ENCODE measurements at places on chromosomes 1 and 21. TPM values are rescaled to one million over a fixed set of nuclear protein-coding genes. Genes with fewer than 3 reads are reported as not detected.

- no peak overlapping the region for H3K27ac ChIP-seq
- H3K27me3 ChIP-seq, result no peaks in the 10 kb centered on the region
- no peaks in the 10 kb centered on the region for H3K4me1 ChIP-seq
- no peaks in the 10 kb centered on the region for H3K36me3 ChIP-seq
Observed at GRCh38 chr21:40985370-40985769, 138.4 kb upstream of the DSCAM start.

Gene LCE3E
- total RNA-seq, result not detected

GRCh38 chr1:210250665-210250997, 18.0 kb downstream of the SERTAD4 start:
- no peak overlapping the region for H3K4me3 ChIP-seq
- no peak for DNase-seq
- H3K27ac ChIP-seq, result no peak overlapping the region
- H3K36me3 ChIP-seq, result no peaks in the 10 kb centered on the region
- peaks cover 24% of the 10 kb centered on the region for H3K27me3 ChIP-seq

- no peaks in the 10 kb centered on the region for H3K27me3 ChIP-seq
- H3K4me1 ChIP-seq, result peaks cover 34% of the 10 kb centered on the region
- no peak for DNase-seq
Observed at GRCh38 chr1:121586369-121587229, 401.8 kb downstream of the SRGAP2C start.

DNA sequence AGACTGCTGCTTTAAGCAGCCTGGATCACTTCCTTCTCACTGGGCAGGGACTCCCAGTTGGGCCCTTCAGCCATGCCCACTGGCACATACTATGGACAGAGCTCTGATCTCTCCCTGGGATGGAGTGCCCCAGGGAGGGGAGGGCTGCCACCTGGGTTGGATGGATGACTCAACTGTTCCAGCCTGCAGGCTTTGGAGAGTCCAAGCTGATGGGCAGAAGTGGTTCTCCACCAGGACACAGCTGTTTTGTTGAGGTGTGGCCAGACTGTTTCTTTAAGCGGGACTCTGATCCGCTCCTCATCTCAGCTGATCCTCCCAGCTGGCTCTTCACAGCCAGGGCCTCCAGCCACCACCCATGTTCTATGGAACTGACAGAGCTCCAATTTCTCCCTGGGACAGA, 166.9 kb downstream of the MAGI3 start:
- no peak overlapping the region for H3K4me3 ChIP-seq
- H3K4me1 ChIP-seq, result no peaks in the 10 kb centered on the region
- no peak overlapping the region for H3K27ac ChIP-seq
- no peaks in the 10 kb centered on the region for H3K27me3 ChIP-seq
- no peak for DNase-seq

DNA sequence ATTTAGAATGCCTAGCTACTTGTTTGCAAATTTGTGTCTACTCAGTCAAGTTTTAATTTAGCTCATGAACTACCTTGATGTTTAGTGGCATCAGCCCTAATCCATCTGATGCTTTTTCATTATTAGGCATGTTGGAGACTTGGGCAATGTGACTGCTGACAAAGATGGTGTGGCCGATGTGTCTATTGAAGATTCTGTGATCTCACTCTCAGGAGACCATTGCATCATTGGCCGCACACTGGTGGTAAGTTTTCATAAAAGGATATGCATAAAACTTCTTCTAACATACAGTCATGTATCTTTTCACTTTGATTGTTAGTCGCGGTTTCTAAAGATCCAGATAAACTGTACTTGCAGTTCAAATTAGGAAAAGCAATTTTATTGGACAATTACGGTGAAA, 7.6 kb downstream of the SOD1 start:
- H3K4me1 ChIP-seq, result peaks cover 68% of the 10 kb centered on the region
- peaks cover 23% of the 10 kb centered on the region for H3K36me3 ChIP-seq
- no peak for DNase-seq
- no peak overlapping the region for H3K27ac ChIP-seq
- no peak overlapping the region for H3K4me3 ChIP-seq
- no peaks in the 10 kb centered on the region for H3K27me3 ChIP-seq

GRCh38 chr1:172742599-172743500, 83.9 kb downstream of the FASLG start:
- H3K4me3 ChIP-seq, result no peak overlapping the region
- H3K27ac ChIP-seq, result no peak overlapping the region
- no peaks in the 10 kb centered on the region for H3K36me3 ChIP-seq

DNA sequence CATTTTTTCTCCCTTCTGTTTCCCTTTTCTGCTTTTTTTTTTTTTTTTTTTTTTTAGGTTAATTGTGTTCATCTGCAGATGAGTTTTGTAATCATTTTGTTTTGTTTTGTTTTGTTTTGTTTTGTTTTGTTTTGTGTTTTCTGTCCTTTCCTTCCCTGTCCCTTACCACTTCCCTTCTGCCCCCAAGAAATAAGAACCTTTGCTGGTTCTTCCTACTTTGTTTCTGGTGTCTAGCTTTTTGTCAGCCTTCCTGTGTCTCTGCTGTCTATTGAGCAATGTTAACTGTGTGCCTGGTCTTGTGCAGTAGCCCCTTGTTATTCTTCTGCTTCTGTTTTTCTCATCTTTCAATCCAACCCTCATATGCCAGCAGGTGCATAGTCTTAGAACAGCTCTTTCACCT, 46.0 kb downstream of the MPZL1 start:
- peaks cover under 1% of the 10 kb centered on the region for H3K4me1 ChIP-seq
- no peak for DNase-seq
- H3K36me3 ChIP-seq, result no peaks in the 10 kb centered on the region
- no peaks in the 10 kb centered on the region for H3K27me3 ChIP-seq

DNA sequence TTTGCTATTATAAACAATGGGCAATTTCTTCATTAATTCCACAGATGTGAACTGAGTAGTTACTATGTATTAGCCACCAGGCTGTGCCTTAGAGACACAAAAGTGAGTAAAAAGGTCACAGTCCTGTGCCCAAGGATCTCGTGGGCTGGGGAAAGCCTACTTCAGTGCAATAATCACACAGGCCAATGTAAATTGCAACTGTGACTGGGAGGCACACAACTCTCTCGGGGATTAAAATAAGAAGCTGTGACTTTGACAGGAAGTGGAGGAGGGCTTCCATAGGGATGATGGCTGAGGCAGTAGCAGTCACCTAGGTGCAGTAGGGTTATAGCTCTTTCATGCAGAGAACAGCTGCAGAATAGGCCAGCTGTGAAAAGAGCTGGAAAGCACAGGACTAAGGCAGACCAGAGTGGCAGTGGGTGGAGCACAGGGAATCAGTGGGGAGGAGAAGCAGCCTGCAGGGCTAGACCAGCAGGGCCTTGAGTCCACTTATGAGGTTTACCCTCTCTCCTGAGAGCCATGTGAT, 121.9 kb downstream of the MAB21L3 start:
- H3K36me3 ChIP-seq, result no peaks in the 10 kb centered on the region
- H3K4me3 ChIP-seq, result no peak overlapping the region
- H3K27ac ChIP-seq, result no peak overlapping the region
- DNase-seq, result peak; percentile 43

DNA sequence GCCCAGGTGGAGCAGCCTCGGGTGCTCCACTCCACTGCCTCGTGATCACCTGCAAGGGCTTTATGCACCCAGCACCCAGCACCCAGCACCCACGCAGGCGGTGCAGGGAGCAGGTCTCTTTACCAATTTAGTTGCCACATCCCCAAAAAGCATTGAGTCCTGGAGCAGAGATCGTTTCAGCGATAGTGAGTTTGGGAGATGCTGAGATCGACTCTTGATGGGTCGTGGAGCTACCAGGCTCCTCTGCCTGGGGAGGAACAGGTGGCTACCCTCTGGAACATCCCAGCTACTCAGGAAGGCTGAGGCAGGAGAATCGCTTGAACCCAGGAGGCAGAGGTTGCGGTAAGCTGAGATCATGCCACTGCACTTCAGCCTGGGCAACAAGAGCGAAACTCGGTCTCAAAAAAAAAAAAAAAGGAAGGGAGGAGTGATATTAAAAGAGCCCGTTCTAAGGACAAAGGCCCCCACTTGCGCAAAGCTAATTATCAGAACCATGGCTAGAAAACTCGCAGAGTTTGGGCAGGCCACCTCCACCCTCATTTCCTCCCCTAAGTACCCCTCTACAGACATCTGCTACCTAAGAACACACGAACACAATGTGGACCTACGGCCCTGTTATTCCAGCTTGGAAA, 106.5 kb upstream of the SLC45A1 start:
- no peaks in the 10 kb centered on the region for H3K27me3 ChIP-seq
- no peak overlapping the region for H3K27ac ChIP-seq
- peaks cover 7% of the 10 kb centered on the region for H3K4me1 ChIP-seq
- no peak for DNase-seq

Gene GPR52
- total RNA-seq, result 3.4 TPM

DNA sequence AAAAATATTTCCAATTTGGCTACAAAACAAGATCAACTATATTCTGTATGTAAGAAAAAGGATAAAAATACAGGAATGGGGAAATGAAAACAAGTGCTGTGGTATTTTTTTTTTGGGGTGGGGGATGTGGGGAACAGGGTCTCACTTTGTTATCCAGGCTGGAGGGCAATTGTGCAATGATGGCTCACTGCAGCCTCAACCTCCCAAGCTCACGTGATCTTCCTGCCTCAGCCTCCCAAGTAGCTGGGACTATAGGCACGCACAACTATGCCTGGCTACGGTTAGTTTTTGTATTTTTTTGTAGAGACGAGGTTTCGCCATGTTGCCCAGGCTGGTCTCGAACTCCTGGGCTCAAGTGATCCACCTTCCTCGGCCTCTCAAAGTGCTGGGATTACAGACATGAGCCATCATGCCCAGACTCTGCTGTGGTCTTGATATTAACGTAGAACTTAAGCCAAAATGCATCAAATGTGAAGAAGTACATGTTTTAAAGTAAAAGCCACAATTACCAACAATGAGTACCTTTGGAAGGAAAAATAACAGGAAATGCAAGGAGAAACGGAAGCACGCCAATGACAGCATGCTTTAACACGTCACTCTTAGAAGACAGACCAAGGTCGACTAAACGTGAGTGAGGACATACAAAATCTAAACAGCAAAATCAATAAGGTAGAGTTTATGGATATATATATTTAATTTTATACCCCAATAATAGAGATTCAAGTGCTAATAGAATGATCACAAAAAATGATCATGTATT, 8.8 kb upstream of the ABCB10 start:
- DNase-seq, result no peak
- no peaks in the 10 kb centered on the region for H3K4me1 ChIP-seq
- H3K4me3 ChIP-seq, result no peak overlapping the region
- H3K36me3 ChIP-seq, result no peaks in the 10 kb centered on the region
- H3K27ac ChIP-seq, result no peak overlapping the region
- no peaks in the 10 kb centered on the region for H3K27me3 ChIP-seq

- no peaks in the 10 kb centered on the region for H3K4me1 ChIP-seq
- no peak overlapping the region for H3K4me3 ChIP-seq
- no peaks in the 10 kb centered on the region for H3K27me3 ChIP-seq
- DNase-seq, result no peak
- H3K36me3 ChIP-seq, result no peaks in the 10 kb centered on the region
Observed at GRCh38 chr1:208967334-208967733, 616.2 kb upstream of the CAMK1G start.

Gene SLC41A1
- 26.3 TPM for total RNA-seq

GRCh38 chr1:27602462-27603308, 1.3 kb downstream of the AHDC1 start:
- H3K27me3 ChIP-seq, result no peaks in the 10 kb centered on the region
- DNase-seq, result no peak
- peak overlapping the region; percentile 63 for H3K27ac ChIP-seq
- H3K4me1 ChIP-seq, result peaks cover 58% of the 10 kb centered on the region
- no peaks in the 10 kb centered on the region for H3K36me3 ChIP-seq

GRCh38 chr1:184649451-184649888, 105.2 kb downstream of the EDEM3 start:
- DNase-seq, result no peak
- no peak overlapping the region for H3K27ac ChIP-seq
- no peaks in the 10 kb centered on the region for H3K36me3 ChIP-seq
- H3K4me1 ChIP-seq, result no peaks in the 10 kb centered on the region

DNA sequence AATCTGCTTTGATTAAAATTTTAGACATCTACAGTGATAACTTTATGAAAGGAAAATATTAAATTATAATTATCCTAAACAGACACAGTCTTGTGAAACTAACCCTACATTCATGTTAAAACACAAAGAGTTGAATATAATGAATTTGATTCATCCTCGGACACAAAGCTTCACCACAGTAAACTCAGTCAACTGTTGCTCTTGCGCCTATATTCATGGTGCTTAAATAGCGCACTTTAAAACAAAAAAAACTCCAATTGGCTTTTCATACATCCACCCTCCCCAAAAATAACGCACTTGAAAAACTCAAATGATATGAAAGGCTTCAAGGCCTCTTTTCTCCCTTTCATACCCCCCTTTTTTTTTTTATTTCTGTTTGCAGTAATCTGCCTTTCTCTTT, 260.3 kb downstream of the FAF1 start:
- H3K4me3 ChIP-seq, result no peak overlapping the region
- H3K27me3 ChIP-seq, result no peaks in the 10 kb centered on the region
- no peak overlapping the region for H3K27ac ChIP-seq
- no peaks in the 10 kb centered on the region for H3K4me1 ChIP-seq
- no peaks in the 10 kb centered on the region for H3K36me3 ChIP-seq
- DNase-seq, result no peak

Gene CXADR
- total RNA-seq, result 0.64 TPM

Gene FCRL1
- total RNA-seq, result not detected

Gene SH2D5
- total RNA-seq, result not detected

Gene AADACL3
- not detected for total RNA-seq

Gene S100A9
- total RNA-seq, result 7.7 TPM

Gene WNT9A
- 0.08 TPM for total RNA-seq

Gene GORAB
- total RNA-seq, result 17.0 TPM

GRCh38 chr21:36245649-36246048, 74.3 kb upstream of the MORC3 start:
- no peak overlapping the region for H3K4me3 ChIP-seq

Gene ALG14
- 1.1 TPM for total RNA-seq

- H3K36me3 ChIP-seq, result no peaks in the 10 kb centered on the region
- no peaks in the 10 kb centered on the region for H3K4me1 ChIP-seq
- H3K27me3 ChIP-seq, result no peaks in the 10 kb centered on the region
- no peak for DNase-seq
Observed at GRCh38 chr21:28588997-28589396, 403.7 kb downstream of the LTN1 start.

DNA sequence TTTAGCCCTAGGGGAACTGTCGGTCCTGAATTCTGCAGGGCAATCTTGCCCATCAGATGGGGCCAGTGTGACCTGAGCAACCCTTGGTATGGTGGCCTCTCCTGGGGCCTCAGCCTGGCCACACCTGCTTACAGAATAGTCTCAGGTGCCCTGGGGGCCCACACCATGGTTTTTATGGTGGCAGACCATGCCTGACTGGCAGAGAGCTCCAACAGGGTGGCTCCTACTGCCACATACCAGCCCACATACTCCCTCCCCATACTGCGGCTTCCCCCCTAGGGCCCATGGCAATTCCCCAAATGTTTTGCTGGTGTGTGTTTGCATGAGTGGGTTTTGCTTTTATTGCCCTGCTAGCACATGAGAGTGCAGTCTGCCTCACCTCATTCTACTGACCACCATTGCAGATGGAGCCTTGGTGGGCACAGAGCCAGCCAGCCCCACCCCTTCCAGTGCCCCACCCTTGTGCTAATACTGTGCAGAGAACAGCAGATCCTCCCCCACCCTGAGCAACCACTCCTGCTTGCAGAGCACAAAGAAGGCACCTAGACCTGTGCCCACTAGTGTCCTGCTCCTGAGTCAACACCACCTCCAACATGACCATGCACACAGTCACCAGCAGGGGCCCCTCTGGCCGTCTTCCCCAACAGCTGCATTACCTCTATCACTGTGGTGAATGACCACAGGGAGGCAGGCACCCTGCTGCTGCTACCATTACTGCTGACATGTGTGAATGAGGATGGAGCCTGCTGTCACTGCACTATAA, 86.8 kb downstream of the GDAP2 start:
- H3K36me3 ChIP-seq, result no peaks in the 10 kb centered on the region
- no peaks in the 10 kb centered on the region for H3K4me1 ChIP-seq
- no peak for DNase-seq

Gene RUNX3
- 112 TPM for total RNA-seq

Gene FCRL4
- total RNA-seq, result not detected

Gene CD247
- total RNA-seq, result 340 TPM
